ENCODE measurements at places on chromosomes 2 and 18.

DNA sequence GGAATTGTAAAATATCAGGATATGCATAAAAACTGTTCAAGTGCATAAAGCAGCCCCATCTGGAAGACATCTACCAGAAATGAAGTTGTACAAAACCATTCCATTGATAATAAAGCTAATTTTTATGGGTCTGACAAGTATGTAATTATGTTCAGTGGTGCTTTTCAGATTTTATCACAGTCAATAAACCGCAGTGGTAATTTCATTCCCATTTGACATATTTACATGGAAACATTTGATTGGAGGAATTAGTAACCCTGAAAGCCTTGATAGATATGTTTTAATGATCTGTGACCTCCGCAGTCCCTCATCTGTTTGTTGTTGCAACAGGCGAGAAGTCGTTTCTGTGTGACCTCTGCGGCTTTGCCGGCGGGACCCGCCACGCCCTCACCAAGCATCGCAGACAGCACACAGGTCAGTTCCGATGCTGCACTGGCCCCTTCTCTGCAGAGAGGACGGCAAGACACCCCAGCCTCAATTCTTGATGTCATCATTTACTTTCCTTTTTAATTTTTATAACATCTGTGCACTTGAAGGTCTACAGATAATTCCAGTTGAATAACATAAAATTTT is 283.1 kb downstream of the ZNF407 start:
- no peak for DNase-seq

DNA sequence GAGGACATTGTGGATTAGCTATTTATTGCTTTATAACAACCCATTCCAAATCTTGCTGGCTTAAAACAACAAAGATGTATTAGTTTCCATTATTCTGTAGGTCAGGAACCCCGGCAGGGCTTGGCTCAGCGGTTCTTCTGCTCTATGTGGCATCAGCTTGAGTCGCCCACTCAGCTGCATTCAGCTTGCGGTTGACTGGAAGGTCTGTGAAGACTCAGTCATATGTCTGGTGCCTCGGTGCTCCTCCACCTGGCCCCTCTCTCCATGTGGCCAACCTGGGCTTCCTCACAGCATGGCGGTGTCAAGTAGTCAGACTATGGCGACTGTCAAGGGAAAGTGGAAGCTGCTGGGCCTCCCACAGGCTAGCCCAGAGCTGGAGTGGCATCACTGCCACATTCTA is 48.6 kb downstream of the EMILIN2 start:
- DNase-seq: no peak

- peak; percentile 59 for DNase-seq
These were observed 59.0 kb upstream of the LDLRAD4 start for GRCh38 chr18:13159579-13159978.

DNA sequence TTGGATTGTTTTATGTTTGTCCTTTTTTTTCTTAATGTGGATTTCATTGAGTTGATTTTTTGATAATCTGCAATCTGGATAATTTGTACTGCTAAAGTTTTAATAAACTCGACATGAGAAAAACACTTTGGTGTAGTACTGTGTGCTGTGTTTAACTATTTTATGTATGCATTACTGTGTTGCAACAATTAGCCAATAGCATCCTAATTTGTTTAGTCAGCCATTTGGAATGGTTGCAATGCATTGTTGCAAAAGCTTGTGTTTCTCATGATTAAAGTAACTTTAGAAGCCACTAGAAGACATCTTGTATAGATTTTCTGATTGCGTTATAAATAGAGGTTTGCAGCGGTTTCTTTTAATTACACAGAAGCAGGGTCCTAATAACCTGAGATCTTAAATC is 53.5 kb downstream of the PPIG start:
- DNase-seq: no peak

GRCh38 chr2:217477583-217477982 is 525.2 kb downstream of the TNS1 start:
- DNase-seq: no peak

DNA sequence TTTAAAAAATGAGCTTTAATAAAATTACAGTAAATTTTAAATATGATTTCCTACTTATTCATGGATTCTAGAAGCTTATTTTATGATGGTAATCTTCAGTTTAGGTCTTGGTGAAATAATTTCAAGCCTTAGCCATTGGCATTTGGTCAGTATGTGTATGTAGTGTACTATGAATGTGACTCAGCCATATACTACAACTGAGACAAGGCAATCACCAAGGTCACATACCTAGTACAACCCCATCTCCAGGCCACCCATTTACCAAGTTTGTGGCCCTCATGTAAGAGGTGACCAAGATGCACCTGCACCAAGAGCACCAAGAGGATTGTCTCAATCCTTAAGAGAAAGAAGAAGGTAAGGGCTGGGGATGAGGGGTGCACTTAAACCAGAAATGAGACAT is 54.8 kb upstream of the FRZB start:
- DNase-seq: no peak

GRCh38 chr2:76008001-76008702 is 297.4 kb upstream of the GCFC2 start:
- no peak for DNase-seq

DNA sequence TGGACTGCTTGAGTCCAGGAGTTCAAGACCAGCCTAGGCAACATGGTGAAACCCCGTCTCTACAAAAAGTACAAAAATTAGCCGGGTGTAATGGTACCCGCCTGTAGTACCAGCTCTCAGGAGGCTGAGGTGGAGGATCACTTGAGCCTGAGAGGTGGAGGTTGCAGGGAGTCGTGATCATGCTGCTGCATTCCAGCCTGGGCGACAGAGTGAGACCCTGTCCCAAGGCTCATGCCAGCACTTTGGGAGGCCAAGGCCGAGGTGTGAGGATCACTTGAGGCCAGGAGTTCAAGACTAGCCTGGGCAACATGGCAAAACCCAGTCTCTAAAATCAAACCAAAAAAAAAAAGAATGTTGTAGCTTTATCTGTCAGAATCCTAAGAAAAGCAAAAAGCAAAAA is 25.4 kb downstream of the SMC6 start:
- no peak for DNase-seq

GRCh38 chr2:156340804-156341451 is 8.4 kb upstream of the NR4A2 start:
- no peak for DNase-seq

DNA sequence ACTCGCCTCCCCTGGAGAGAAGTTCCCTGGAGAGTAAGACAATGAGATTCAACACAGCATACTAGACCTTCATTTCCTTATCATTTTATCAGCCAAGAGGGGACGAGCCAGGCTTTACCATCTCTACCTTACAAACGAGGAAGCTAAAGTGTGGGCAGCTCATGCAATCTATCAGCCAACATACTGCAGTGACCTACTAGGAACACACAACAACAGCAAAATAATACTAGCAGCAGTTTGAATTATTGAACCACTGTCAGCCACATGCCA is 60.0 kb upstream of the TEX51 start:
- no peak for DNase-seq

- DNase-seq: no peak
These were observed 151.1 kb upstream of the RIOK3 start for GRCh38 chr18:23301972-23302371.

- DNase-seq: no peak
These were observed 112.2 kb downstream of the ZFP36L2 start for GRCh38 chr2:43114210-43114609.

DNA sequence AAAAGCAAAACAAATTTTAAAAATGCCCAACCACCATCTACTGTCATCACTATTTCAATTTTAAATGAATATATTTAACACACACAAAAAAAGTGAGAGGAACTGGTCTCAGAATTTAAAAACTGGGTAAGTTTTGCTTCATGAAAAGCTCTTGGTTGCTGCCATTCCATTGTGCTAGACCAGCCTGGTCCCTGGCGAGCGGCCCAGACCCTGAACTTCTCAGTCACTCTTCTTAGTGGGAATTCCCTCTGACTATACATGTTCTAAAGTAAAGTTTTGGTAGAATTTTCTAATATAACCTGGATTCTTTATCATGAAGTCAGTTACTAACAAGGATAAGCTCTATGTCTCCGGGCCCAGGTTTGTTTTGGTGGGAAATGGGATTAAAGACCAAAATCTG is 34.8 kb upstream of the TMEM177 start:
- no peak for DNase-seq

DNA sequence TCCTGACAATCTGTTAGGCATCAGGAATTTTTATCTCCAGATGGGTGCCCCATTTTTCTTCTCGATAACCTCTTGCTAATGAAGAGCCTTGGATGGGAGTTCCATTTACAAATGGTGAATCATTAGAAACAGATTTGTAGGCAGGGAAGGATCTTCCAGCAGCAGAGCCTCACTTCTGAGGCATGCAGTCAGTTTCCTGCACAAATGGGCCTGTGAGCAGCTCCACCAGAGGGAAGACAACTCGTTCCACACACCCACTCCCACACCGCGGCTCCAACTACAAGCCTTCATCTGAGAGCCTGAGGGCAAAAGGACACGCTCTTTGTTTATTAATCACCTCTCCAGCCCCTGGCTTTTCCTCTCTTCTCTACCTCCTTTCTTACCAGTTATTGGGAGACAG is 108.5 kb downstream of the CTAGE1 start:
- no peak for DNase-seq

DNA sequence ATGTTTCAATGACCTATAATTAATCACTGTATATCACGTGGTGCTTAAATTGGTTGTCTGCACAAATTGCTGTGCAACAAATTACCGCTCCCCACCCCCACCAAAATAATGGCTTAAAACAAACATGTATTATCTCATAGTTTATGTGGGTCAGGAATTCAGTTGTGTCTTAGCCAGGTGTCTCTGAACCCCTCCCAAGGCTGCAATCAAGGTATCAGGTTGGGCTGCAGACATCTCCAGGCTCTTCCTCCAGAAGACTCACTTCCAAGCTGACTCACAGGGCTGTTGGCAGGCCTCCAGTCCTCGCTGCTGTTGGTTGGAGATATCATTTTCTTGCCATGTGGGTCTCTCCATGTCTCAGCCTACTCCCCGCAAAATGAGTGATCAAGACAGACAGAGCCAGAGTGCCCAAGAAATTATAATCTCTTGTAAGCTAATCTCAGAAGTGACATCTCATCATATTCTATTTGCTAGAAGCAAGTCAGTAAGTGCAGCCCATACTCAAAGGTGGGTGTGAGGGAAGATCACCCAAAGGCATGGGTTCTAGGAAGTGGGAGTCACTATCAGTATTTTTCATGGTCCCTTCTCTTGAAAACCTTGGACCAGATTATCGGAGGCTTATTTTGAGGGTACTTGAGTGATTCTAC is 38.4 kb downstream of the SPC25 start:
- DNase-seq: no peak

DNA sequence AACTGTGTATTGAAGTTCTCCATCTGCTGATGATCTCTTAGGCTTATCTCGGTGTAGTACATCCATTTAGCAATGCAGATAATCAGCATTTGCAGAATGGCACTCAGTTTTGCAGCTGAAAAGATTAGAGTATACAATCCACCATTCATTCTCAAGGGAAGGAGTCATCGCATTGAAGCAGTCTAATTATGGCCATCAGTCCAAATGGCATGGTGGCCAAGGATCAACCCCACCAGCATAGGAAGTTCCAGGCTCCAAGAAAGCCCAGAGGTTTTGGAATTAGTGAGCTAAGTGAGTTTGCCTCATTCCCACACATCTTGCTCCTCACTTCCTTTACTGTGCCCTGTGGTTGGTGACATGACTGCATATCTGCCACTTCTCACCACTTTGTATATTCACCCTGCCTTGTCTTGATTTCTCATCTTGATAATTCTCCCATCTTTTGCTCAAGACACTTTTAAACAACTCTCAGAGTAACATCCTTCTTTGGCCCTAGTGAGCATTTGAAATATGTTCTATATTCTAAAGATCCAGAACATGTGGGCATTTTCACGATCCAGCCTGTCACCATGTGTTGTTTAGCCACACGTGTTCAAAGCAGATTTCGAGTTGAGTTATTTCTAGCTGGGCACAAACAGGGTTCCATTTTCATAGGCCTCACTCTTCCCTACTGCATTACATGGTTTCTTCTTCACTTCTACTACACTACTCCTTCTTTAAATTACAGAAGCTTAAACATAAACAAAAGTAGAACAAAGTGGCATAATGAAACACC is 1119.8 kb downstream of the TSN start:
- DNase-seq: no peak

DNA sequence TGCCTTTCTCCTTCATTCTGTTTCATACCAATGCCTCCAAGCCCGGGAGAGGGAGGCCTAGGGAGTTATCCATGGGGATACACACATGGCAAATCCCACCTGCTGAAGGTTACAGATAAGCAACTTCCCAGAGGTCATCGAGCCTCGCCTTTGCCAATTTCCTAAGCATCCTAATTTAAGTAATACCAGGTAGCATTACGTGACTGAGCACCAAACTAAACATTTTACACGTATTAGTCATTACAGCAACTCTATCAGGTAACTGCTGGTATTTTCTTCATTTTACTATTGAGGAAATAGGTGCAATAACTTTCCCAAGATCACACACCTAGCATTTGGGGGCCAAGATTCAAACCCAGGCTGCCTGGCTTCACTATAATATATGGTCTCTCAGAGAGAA is 30.1 kb upstream of the BZW1 start:
- DNase-seq: no peak

GRCh38 chr2:45466053-45466452 is 145.0 kb downstream of the SRBD1 start:
- DNase-seq: no peak
